Right lobe of liver (tissue), 6 donors: ENCODE measurements at places on chromosomes 3 and 15. TPM values are rescaled to one million over a fixed set of nuclear protein-coding genes. Genes with fewer than 3 reads are reported as not detected.
A peak's percentile ranks its signal among the peaks of the same experiment; 100 is the strongest.

GRCh38 chr3:99848433-99848832 is 30.8 kb downstream of the CMSS1 start:
- H3K27ac ChIP-seq = no peak overlapping the region
- H3K27me3 ChIP-seq = no peaks in the 10 kb centered on the region
- DNase-seq = no peak
- no peaks in the 10 kb centered on the region for H3K36me3 ChIP-seq
- no peak overlapping the region for H3K4me3 ChIP-seq
- no peaks in the 10 kb centered on the region for H3K4me1 ChIP-seq

DNA sequence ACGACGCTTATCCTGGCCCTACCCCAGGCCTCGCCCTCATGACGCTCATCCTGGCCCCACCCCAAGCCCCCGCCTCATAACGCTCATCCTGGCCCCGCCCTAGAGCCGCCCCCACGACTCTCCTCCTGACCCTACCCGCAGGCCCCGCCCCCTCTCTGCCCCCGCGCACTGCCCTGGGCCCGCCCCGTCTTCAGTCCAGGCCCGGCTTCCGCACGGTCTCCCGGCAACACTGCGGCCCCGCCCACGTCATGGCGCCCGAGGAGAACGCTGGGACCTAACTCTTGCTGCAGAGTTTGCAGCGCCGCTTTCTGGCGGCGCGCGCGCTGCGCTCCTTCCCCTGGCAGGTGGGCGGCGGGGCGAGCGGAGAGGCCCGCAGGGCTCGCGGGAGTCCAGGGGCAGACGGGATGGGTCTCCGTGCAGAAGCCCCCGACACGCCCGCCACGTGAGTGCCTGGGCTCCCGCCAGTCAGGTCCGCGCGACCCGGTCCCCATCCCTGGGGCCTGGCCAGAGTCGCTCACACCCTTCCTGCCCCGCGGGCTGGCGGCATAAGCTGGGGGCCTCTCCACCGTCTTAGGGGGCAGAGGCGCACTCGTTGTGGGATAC is 52.5 kb upstream of the ROPN1B start:
- peaks cover 3% of the 10 kb centered on the region for H3K4me1 ChIP-seq
- peak overlapping the region; percentile 72 for H3K4me3 ChIP-seq
- no peaks in the 10 kb centered on the region for H3K36me3 ChIP-seq
- peak overlapping the region; percentile 33 for H3K27ac ChIP-seq
- no peak for DNase-seq

DNA sequence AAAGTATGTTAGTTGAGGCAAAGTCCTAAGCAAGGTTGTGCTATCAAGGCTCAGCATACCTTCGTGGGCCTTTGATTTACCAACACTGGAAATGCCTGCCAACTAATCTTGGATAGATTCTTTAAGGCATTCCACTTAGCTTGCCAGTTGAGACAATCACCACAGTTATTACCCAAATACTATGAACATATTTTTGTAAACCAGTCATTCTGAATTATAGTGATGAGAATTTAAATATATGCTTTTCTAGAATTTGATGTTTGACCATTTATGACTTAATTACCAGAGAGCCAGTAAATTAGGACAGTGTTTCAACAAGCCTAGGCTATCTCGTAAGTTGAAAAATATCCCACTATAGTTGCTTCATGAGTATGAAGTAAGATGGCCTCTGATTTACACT is 15.5 kb downstream of the TRIM59 start:
- H3K4me1 ChIP-seq = no peaks in the 10 kb centered on the region
- no peak overlapping the region for H3K27ac ChIP-seq
- H3K36me3 ChIP-seq = peaks cover 5% of the 10 kb centered on the region
- no peak for DNase-seq
- H3K27me3 ChIP-seq = no peaks in the 10 kb centered on the region

GRCh38 chr15:70504988-70505387 is 258.4 kb downstream of the UACA start:
- no peak for DNase-seq
- no peaks in the 10 kb centered on the region for H3K4me1 ChIP-seq
- no peak overlapping the region for H3K4me3 ChIP-seq

DNA sequence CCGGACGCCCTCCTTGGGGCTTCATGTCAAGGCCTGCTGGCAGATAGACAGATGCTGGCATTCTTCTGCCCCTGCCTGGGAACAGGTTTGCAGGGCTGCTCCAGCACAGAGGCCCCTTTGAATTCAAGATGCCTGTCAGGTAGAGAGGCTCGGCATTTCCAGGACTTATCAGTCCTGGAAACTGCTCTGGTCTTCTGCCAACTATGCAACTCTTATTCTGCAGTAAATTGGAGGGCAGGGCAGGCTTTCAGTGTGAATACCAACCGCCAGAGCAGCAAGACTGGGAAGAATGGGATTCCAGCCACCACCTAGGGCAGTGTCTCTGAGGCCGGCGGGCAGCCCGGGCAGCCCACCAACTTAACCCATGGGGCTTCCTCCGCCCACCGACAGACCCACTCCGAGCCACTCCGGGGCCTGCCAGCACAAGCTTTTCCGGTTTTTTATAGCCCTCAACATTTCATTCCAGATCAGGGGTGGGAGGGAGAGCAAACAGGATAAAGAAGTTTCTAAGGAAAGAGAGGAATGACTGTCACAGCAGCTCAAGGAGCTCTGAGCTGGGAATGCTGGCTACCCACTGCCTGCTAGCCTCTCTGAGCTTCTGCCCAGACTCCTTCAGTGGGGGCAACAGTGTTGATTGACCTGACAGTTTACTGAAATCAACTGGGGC is 140.9 kb downstream of the NTRK3 start:
- H3K27me3 ChIP-seq = no peaks in the 10 kb centered on the region
- H3K4me3 ChIP-seq = no peak overlapping the region
- H3K27ac ChIP-seq = no peak overlapping the region
- no peaks in the 10 kb centered on the region for H3K4me1 ChIP-seq

The SLC24A5 gene
- total RNA-seq = not detected
